Activated CD8-positive, alpha-beta memory T cell treated with anti-CD3 and anti-CD28 coated beads for 1 hour (primary cell): ENCODE measurements at places on chromosomes 12 and 14.

GRCh38 chr14:93693914-93694313 is 94.4 kb downstream of the PRIMA1 start:
- DNase-seq: no peak

DNA sequence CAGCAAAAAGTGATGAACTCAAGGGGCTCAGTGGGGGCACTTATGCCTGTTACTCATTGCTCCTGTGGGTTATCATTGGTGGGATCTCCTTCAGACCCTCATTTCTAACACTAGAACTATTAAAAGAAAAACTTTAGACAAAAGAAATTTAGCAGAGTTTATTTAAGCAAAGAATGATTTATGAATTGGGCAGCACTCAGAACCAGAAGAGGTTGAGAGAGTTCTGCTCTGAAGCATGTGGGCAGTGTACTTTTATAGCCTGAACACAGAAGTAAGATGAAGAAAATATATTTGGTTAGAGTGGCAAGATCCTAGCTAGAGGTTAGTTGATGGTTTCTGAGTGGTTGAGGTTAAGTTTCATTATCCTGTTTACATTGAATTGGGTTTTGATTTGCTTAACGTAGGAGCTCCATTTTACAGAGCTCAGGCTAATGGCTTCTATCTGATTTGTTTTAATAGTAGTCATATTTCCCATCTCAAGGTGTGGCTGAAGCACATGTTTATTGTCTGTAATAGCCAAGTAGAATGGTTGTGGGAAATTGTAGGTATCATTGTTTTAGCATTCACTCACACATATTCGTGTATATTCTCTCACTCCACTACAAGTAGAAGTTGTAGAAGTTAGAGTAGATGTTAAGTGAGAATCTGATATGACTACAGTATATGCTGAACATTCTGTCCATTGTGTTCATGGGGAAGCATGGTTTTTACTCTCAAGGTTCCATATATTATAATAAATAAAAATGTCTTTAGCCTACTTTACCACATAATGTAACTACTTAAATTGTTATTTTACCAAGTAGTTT is 27.6 kb downstream of the LEMD3 start:
- no peak for DNase-seq

- no peak for DNase-seq
These were observed 20.9 kb downstream of the MORN3 start for GRCh38 chr12:121648458-121649028.

GRCh38 chr14:58716706-58717105 is 78.9 kb downstream of the DACT1 start:
- DNase-seq: no peak

- no peak for DNase-seq
These were observed 583.5 kb downstream of the MED13L start for GRCh38 chr12:115693970-115694369.

DNA sequence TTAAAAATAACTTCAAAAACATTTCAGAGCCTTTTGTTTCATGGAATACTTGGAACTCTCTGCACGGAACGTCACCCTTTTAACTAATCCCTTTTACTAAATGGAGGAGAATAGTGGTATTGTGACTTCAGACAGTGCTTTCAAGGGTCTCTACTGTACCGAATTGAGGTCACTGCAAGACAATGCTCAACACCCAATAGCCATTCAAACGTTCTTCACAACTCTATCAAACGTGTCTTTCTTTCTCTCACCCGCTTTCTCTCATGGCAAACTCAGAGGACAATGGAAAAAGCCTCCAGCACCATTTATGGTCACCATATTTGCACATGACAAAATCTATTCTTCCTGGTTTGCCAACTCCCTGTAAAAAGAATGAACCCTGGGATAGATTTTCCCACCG is 132.1 kb upstream of the SOX5 start:
- DNase-seq: no peak
